ENCODE measurements at places on chromosomes 3 and 15. TPM values are rescaled to one million over a fixed set of nuclear protein-coding genes. Genes with fewer than 3 reads are reported as not detected.
A peak's percentile ranks its signal among the peaks of the same experiment; 100 is the strongest.

GRCh38 chr3:114712728-114713492 lies 419.1 kb downstream of the TIGIT start:
- DNase-seq, result no peak

DNA sequence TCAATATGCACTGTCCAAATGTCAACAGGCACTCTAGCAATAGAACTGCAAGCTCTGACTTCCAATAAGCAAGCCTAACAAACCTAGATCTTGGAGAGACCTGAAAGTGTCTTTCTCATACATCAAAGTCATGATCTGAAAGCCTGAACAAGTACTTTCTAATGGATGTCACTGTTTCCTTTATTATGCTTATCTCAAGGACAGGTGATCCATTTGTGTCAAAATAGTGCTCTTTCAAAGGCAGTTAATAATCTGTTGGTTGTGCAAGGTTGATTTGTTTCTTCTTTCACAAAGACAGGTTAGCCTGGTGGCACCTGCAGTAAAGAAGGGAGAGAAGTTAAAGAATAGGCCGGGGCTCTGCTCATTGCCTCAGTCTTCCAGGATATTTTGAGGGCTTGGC lies 146.8 kb downstream of the EPHB1 start:
- DNase-seq, result peak; percentile 17

GRCh38 chr3:183249006-183249718 lies 3.9 kb upstream of the B3GNT5 start:
- DNase-seq, result peak; percentile 47

GPR156 gene
- total RNA-seq, result 4.7 TPM

All from GM23338 (cell line).